ENCODE measurements at places on chromosomes 3 and 15. TPM values are rescaled to one million over a fixed set of nuclear protein-coding genes. Genes with fewer than 3 reads are reported as not detected.

DNA sequence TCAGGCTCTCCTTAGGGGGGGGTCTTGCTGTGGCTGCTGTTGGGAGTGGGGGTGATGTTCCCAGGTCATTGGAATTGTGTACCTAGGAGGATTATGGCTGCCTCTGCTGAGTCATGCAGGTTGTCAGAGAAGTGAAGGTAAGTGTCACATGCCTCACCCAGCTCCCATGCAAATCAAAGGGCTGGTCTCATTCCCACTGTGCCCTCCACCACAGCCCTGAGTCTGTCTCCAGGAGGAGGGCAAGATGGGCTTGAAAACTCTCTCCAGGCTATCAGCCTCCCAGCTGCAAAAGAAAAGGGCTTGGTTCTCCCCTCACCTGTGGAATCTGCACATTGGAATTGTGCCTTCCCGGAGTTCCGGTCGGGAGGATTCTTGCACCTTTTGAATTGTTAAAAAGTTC lies 580.5 kb downstream of the NSUN3 start:
- no peak for DNase-seq

- DNase-seq = no peak
Observed at GRCh38 chr15:55907797-55908196, 85.6 kb downstream of the NEDD4 start.

GRCh38 chr3:16309558-16309957 lies 44.5 kb downstream of the OXNAD1 start:
- no peak for DNase-seq

Gene SPRED1
- 12.4 TPM for total RNA-seq

Gene ACAP2
- 23.4 TPM for total RNA-seq

DNA sequence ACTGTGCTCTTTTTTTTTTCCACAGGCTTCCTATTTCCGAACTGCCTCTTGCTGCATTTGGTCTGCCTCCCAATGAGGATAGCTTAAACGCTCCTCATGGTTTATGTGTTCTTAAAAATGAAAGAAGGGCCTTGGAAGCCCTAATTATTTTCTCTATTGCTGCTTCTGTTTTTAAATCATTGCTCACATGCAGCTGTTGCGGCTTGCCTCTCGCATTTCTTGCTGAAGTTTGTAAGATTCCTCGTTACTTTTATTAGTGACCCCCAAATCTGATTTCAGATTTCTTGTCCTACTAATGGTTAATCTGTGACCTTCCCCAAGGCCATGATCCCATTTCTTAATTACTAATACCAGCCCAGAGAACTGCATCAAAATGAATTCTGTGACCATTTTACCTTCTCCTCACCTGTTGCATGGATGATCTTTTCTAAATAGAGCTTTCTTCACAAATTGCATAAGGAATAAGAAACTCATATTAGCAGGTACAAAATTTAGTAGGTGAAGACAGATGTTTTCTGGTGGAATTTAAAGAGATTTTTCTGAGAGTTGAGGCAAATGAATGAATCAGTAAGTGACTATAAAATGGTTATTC lies 1.8 kb downstream of the UBE2E1 start:
- no peak for DNase-seq

Gene KIF7
- total RNA-seq = 6.2 TPM

- peak; percentile 54 for DNase-seq
Observed at GRCh38 chr15:49423021-49423420, at the start of gene FGF7. FGF7 (plus strand) TSS chr15:49423242; CDS start chr15:49424298, 1,056 bp downstream.

GRCh38 chr3:69775751-69776150 lies 36.5 kb downstream of the MITF start:
- no peak for DNase-seq

Gene CMTM8
- total RNA-seq = 6.2 TPM

DNA sequence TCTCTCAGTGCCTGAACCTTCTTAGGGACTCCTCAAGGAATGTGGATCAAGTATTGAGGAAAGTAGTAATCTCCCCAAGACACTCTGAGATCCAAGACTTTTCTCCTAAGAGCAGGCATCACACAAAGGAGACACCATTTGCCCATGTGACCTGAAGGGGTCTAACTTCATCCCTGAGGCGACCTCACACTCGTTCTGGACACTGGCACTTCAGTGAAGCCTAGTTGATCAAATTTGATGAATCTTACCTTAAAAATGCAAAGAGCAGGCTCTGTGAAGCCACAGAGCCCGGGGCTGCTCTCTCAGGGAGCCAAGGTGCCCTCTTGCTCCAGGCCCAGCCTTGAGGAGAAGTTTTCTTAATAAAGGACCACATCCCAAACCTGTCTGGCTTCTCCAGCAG lies 64.3 kb downstream of the SCN11A start:
- no peak for DNase-seq

GRCh38 chr15:34773917-34774316 lies 19.1 kb upstream of the GJD2 start:
- DNase-seq = no peak

All from right cardiac atrium (tissue), 5 donors.